ENCODE measurements at places on chromosomes 6 and 20. TPM values are rescaled to one million over a fixed set of nuclear protein-coding genes. Genes with fewer than 3 reads are reported as not detected.

ALDH5A1 gene
- total RNA-seq: 3.7 TPM

SLC32A1 gene
- not detected for total RNA-seq

TRDN gene
- total RNA-seq: not detected

RBPJL gene
- total RNA-seq: not detected

PAK5 gene
- 0.19 TPM for total RNA-seq

PSORS1C2 gene
- not detected for total RNA-seq

GRIK2 gene
- total RNA-seq: 2.5 TPM

NRN1 gene
- 1.0 TPM for total RNA-seq
